ENCODE measurements at places on chromosomes 3 and 15.
A peak's percentile ranks its signal among the peaks of the same experiment; 100 is the strongest.

GRCh38 chr3:151316267-151316991 lies at the start of gene GPR87:
TSS of gene GPR87 (minus strand) at chr3:151316820. CDS start at chr3:151300100, 16,720 bp downstream.
- DNase-seq: peak; percentile 45

DNA sequence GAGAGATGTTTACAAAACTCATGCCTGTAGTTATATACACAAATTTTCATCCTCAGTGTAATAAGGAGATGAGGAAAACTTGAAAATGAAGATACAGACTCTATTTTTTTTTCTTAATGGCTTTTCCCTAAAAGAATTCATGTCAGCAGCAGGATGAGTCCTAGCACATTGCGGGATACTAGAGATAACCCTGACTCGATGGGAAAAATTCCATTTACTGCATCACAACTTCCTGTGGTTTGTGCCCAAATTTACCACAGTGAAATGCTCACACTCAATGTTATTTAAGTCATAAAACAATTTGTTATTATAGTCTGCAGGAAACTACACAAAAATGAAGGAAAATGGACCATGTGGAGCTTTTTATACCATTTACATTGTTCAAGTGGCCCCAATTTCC lies 581.9 kb upstream of the ZNF717 start:
- no peak for DNase-seq

- no peak for DNase-seq
Observed at GRCh38 chr3:45003859-45004258, 22.2 kb upstream of the CLEC3B start.

GRCh38 chr3:44065311-44066094 lies 176.2 kb upstream of the TOPAZ1 start:
- DNase-seq: no peak

- DNase-seq: peak; percentile 30
Observed at GRCh38 chr3:184240384-184241140, 8.2 kb downstream of the ALG3 start.
